ENCODE measurements at places on chromosomes 2 and 18.

DNA sequence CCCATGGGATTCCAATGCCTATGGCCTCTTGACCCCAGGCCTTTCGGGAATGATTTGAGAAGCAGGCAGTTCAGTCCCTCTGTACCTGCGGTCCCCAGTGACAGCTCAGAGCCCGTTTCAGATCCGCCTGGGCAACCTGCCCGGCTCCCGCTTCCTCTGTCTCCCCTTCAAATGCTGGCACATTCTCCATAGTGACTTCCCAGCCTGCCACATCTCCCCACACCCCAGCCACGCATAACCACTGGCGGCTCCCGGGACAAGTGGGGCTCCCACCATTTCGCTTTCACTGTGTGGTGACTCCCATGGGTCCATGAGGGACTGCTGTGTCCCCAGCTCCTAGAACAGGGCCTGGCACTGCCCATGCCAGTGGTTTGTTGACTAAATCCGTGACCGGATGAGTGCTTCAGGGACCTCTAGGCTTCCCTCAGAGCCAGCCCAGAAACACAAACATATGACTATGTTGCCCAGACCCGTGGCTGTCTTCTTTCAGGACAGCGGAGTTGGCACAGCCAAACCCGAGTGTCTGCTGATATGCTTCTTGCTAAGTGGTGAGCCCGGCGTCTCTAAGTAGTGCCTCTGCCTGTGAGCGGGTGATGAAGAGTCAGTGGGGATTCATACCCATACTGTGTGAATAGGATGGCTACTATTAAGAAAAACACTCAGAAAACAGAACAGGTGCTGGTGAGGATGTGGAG is 91.2 kb downstream of the GLI2 start:
- DNase-seq, result no peak

DNA sequence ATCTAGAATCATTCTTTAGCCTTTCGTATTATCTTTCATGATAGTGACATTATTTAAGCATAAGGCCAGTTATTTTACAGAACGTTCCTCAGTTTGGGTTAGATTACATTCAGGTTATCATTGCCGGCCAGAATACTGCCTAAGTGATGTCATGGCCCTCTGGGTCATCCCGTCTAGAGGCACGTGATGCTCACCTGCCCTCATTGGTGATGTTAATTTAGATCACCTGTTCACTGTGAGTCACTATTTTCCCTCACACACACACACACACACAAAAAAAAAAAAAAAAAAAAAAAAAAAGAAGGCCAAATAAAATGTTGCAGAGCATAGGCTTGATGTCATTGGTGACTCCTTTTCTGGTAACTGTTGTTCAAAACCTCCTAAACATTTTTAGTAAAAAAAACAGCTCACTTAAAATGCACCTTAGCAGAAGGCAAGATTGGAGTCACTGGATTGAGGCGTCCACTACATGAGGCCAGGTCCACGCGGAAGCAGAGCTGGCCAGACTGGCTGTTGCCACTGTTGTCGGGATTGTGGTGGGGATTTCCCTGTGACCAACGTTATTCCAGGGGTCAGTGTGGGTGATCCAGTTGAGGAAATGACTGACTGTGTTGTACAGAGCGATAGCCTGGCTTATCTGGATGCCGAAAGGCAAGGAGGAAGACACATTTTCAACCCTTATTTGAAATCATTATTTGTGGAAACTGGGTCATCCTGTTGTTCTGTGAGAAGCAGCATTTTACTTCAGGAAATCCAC is 52.1 kb upstream of the CNGA3 start:
- DNase-seq, result no peak

DNA sequence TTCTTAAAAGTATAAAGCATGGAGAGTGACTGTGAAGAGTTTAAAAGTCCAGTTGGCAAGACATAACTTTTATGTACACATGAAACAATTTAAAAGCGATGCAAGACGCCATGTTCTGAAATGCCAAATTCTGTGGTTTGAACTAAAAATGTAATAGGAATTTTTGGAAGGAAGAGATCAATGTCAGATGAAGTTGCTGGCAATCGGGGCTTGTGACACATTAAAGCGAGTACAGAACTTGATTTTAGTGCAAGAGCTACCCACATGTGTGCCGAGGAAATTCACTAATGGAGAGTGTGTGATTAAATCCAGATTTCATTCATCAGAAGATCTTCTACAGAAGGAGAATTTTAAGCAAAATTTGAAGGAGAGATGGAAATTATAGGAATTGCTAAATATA is 220.2 kb upstream of the CCDC68 start:
- no peak for DNase-seq

GRCh38 chr2:109493176-109493935 is 120.4 kb downstream of the SEPTIN10 start:
- DNase-seq, result no peak

DNA sequence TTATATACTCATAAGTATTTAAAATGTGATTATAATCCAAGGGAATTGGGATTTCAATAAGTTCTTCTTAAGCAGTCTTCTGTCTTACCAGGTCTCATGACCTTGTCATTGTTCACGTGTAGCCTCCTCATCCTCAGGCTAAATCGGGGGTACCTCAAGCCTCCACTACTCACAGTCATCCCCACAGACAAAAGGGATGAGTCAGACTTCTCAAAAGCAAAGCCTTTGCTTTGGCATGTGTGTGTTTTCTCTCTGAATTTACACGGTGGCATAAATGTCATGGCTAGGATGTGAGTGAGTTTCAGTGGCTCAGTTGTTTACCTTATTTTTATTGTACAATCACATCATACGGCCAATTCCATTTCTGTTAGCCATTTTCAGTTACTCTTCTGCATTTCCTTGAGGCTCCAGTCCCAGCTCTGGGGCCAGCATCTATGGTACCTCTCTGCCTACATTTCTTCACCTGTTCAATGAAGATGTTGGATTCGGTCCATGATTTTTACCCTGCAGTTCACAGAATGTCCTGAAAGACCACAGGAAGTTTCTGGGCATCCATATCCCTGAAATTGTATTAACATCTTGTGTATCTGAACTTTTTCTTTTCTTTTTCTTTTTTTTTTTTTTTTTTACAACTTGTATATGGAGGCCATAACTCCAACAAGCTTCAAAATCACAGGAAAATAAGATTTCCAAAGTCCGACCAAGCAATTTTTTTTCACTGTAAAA is 195.3 kb downstream of the FHOD3 start:
- no peak for DNase-seq

- no peak for DNase-seq
Observed at GRCh38 chr18:25133879-25134278, 218.1 kb downstream of the ZNF521 start.

DNA sequence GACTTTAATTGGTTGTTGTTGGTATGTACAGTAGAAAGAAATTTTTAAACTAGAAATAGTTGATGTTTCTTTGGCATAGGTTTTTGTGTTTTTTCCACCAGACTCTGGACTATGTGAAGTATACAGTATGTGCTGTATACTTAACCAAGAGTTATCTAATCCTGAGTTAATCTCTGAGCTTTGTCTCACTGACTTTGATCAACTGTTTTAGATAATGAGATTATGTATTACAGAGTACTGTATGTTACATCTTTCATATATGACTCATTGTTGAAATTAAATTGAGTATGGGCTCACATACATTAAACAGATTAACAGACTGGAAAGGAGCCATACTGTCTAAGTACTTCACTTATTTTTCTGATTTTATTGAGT is 38.0 kb downstream of the ACTR2 start:
- no peak for DNase-seq

DNA sequence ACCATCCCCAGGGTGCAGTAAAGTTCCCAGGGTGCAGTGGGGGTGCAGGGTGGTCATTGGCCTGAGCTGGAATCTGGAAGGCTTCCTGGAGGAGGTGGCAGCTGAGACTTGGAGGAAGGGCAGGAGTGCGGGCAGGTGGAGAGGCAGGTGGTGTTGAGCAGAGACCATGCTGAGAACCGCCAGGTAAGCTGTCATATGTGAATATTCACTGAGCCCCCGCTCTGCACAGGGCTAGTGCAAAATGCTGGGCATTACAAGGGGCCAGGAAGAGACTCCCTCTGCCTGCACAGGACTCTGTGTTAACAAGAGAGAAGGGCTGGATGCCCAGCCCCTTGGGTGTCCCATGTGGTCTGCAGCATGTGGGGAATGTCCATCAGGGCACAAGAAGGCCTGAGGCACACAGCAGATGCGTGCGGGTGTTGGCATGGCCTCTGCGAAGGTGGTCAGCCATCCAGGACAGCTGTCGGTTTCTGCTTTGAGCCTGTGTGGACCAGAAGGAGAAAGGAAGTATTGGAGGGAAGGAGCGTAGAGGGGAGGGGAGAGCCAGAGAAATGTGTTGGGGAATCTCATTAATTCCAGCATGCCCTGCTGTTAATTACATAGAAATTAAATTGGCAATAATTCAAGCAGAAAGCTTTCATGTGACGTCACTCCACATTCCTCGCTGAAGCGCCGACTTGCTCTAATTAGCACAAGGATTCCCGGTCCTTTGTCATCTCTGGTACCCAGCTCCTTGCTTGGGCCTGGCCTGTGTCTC is 62.8 kb upstream of the OTOS start:
- DNase-seq, result peak; percentile 66

GRCh38 chr18:22813648-22814328 is 119.3 kb upstream of the RBBP8 start:
- no peak for DNase-seq

- DNase-seq, result no peak
Observed at GRCh38 chr18:48399303-48400075, 9.7 kb downstream of the ZBTB7C start.

DNA sequence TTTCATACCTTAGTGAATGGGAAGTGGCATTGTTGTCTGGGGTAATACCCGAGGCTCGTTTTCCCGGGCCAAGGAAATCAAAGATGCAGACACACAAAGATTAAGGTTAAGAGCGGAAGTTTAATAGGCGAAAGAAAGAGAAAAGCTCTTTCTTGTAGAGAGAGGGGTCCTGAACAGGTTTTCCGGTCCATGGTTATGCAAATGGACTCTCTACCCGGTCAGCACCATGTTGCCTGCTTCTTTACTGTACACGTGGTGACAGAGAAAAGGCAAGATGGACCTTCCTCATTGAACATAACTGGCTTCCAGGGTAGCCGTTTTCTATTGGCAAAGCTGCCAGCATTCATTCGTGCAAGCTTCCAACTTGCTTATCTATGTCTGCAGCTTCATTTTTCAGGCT is 2063.5 kb downstream of the SUCLG1 start:
- DNase-seq, result no peak

DNA sequence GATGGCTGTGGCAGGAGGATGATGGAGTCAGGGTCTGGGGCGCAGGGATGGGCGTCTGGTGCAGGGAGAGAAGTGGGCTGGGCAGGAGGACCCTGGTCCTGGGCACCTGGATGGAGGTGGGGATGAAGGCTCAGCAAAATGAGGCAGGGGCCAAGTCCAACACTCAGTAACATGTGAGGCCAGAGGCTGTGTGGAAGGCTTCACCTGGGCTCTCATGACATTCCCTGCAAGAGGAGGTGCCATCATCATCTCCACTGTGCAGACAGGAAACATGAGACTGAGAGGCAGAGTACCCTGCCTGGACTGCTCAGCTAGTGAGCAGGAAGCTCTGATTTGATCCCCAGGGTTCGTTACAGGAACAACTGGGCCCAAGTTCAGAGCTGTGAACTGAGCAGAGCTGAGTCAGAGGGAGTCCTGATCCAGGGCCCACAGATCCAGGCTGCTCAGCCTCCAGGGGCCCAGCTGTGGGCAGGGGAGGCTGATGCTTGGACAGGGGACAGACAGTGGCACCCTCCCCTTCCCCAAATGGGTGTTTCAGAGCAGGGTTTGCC is 36.9 kb downstream of the HJURP start:
- no peak for DNase-seq

DNA sequence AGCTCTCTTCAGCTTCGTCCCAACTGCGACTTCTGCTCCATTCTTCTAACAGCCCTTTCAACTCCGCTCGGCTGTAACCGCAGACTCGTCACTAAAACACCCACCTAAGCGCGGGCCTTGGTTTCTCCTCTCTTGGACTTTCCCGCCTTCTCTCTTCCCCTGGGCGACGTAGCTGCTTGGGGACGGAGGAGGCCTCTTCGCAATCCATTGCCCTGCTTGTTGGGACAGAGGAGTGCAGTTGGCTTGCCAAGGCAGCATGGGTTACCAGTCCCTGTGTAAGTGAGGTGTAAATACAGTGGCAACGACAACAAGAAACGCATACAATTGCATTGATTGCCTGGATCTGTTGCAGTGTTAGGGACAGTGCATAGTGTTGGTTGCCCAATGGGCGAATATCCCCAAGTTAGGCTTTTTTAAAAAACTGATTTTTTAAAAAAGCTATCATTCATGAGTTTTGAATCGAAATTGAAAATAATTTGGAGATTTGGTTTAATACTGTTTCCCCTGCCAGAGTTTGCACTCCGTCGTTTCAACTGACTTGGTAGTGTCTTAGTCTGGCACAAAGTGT is 484 bp upstream of the DARS1 start:
- DNase-seq, result no peak

- no peak for DNase-seq
Observed at GRCh38 chr2:179768765-179769164, 92.6 kb downstream of the ZNF385B start.

GRCh38 chr2:192126426-192126825 is 68.3 kb downstream of the TMEFF2 start:
- DNase-seq, result no peak

GRCh38 chr2:113876503-113877387 is 13.1 kb upstream of the ACTR3 start:
- no peak for DNase-seq

DNA sequence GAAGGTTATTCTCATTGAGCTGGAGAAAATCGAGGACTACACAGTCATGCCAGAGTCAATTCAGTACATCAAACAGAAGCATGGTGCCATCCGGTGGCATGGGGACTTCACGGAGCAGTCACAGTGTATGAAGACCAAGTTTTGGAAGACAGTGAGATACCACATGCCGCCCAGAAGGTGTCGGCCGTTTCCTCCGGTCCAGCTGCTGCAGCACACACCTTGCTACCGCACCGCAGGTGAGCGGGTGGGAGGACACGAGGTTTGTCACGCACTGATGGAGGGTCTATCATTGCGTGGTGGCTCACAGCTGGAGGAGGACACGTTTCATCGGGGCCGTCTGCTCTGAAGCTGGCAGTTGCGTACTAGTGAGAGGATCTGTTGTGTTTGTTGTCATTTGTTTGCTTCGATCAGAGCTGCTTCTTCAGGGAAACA is 48.2 kb downstream of the IL1RL2 start:
- no peak for DNase-seq

- no peak for DNase-seq
Observed at GRCh38 chr18:23986600-23987359, 27.8 kb upstream of the TTC39C start.
